ENCODE measurements at places on chromosomes 13 and 19.

GRCh38 chr13:77503398-77503797 lies 32.1 kb upstream of the SCEL start:
- DNase-seq = no peak

- DNase-seq = no peak
These were observed 33.3 kb downstream of the IGFL2 start for GRCh38 chr19:46181388-46181779.

GRCh38 chr19:44592451-44592890 lies 20.9 kb upstream of the IGSF23 start:
- DNase-seq = no peak

GRCh38 chr19:10852098-10852800 lies 4.0 kb downstream of the C19orf38 start:
- DNase-seq = no peak

GRCh38 chr13:30338331-30338851 lies 31.0 kb upstream of the KATNAL1 start:
- no peak for DNase-seq

- no peak for DNase-seq
These were observed 92.6 kb downstream of the SIPA1L3 start for GRCh38 chr19:37999309-38000213.

GRCh38 chr19:44712864-44713515 lies 14.0 kb downstream of the CEACAM16 start:
- no peak for DNase-seq

DNA sequence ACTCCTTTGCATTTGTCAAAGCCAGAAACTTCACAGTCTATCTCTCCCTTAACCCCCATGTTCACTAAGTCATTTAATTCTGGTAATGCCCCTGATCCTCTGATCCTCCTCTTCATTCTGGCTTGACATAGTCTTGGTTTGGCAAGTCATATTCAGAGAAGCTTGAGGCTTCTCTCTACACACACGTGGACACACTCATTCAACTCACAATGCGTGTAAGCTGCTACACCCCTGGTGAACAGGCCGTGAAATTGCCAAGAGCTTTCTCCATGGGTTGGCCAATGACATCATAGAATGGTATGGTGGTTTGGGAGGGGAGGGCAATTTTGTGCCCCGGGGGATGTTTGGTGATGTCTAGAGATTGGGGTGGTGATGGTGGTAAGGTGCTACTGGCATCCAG lies 47.9 kb upstream of the FLT1 start:
- no peak for DNase-seq

- DNase-seq = no peak
These were observed 14.8 kb downstream of the DHX34 start for GRCh38 chr19:47363758-47364531.

- DNase-seq = no peak
These were observed 14.2 kb downstream of the CACNA1A start for GRCh38 chr19:13492128-13492527.

GRCh38 chr13:110162053-110162452 lies 144.9 kb downstream of the COL4A1 start:
- DNase-seq = no peak

DNA sequence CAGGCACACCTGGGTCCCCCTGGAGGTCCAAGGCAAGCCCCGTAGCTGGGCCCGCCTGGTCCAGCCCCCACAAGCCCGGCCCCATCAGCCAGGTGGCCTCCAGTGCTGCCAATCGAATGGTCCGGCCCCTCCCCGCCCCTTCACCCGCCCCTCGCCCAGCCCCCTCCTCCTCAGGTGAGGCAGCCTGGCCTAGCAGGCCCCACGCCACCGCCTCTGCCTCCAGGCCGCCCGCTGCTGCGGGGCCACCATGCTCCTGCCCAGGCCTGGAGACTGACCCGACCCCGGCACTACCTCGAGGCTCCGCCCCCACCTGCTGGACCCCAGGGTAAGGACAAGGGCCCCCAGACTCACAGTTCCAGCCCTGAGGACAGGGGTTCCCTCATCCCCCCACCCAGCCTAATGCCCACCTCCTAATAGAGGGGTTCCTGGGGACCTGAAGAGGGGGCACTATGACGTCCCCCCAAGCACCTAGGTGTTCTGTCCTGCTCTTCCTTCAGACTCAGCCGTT lies at the start of gene HPN:
Gene HPN, plus strand, starts transcription at position 174 of the 508 bp plus-strand sequence. CDS start 786 bp downstream, outside the sequence.
- DNase-seq = no peak

DNA sequence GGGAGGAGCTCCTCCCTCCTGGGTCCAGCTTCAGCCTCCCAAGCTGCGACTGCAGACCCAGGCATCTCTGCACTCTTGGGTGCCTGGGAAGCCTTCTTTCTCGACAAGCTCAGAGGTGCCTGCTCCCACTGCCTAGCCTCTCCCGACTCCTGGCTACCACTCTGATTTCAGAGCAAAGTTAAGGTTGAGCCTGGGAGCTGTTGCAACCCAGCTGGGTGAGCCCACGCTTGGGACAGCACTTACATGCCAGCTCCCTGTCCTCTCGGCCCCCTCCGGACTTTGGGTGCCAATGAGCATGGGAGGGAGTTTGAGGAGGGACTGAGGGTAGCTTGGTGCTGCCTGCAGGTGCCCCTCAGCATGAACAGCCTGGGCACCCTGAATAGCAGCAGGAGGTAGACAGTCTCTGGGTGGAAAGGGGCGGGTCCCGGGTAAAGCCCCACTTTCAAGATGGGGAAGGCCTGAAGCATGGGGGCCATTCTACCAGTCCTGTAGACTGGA lies 1383.4 kb upstream of the PCDH20 start:
- no peak for DNase-seq

DNA sequence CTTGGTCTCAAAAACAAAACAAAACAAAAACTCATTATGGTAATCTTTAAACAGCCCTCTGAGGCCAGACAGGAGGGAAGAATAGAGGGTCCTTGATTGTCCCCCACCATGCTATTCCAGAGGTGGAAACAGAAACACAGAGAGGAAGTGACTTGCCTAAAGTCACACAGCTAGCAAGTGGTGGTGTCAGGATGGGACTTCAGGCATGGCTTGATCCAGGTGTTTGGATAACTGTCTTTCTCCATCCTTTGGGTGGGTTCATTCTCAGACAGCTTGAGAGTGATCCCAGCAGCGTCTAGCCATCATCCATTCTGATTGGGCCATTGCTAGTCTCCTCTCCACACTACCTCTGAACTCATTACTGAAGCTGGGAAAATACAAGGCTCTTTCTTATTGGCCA lies 12.5 kb downstream of the COLGALT1 start:
- no peak for DNase-seq

DNA sequence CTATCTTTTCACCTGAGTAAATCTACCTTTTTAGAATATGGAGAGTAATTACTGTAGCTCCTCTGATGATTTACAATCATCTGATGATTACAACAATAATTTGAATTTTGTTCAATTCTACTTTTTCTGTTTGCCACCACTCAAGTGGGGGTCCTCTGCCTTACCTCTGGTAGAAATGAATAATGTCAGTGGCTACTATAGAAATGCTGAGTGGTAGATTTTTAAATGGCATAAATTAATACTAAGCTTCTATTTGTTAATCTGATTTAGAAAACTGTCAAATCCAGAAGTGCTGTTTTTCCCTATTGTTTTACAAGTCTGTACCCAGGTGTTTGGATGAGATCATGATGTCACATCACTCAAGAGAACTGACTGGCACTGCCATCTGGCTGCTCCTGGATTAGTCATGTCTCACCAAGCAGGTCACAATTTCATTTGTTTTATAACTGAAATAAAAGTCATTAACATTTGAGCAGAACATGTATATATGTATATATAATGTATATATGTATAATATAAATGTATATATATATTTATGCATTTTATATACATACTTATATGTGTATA lies 494.8 kb downstream of the TBC1D4 start:
- no peak for DNase-seq

- DNase-seq = no peak
These were observed 40.7 kb upstream of the VWA8 start for GRCh38 chr13:42001580-42001979.

DNA sequence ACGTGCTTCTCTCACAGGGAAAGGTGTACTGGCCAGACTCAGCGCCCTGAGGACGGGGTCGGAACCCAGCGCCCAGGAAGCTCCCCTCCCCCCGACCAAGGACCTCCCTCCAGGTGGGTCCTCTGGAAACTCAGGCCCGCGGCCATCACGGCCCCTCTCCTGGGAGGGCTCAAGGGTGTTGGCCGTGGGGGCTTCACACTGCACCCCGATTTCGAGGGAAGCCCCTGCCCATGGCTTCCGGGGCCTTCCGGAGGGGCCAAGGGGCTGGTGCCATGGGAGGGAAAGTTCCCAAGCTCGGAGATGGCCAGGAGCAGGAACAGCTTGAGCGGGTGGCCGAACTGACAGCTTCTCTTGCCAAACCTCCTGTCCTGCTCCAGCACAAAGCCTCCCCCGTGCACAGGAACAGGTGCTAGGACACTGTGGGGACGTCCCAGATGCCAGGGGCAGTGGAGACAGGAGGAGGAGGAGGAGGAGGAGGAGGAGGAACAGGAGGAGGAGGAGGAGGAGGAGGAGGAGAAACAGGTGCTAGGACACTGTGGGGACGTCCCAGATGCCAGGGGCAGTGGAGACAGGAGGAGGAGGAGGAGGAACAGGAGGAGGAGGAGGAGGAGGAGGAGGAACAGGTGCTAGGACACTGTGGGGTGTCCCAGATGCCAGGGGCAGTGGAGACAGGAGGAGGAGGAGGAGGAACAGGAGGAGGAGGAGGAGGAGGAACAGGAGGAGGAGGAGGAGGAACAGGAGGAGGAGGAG lies 10.0 kb downstream of the SBNO2 start:
- no peak for DNase-seq

DNA sequence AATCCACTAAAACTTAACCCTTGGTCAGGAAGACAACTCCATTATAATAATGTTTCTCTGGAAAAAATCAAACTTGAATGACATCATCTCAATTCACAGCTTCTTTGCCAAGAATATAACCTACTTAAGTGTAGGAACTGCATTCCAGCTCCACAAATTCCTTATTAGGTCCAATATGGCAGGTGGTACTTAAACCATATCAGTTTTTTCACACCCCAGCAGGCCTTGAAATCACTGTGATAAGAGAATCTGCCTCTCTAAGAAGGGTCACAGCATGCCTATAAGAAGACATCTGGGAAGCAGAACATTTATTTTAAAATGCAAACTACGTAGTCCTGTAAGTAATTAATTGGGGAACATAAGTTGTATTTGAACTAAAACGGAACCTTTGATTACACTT lies 687.8 kb downstream of the DIAPH3 start:
- no peak for DNase-seq

- no peak for DNase-seq
These were observed 8.3 kb downstream of the TCF3 start for GRCh38 chr19:1644070-1644469.

DNA sequence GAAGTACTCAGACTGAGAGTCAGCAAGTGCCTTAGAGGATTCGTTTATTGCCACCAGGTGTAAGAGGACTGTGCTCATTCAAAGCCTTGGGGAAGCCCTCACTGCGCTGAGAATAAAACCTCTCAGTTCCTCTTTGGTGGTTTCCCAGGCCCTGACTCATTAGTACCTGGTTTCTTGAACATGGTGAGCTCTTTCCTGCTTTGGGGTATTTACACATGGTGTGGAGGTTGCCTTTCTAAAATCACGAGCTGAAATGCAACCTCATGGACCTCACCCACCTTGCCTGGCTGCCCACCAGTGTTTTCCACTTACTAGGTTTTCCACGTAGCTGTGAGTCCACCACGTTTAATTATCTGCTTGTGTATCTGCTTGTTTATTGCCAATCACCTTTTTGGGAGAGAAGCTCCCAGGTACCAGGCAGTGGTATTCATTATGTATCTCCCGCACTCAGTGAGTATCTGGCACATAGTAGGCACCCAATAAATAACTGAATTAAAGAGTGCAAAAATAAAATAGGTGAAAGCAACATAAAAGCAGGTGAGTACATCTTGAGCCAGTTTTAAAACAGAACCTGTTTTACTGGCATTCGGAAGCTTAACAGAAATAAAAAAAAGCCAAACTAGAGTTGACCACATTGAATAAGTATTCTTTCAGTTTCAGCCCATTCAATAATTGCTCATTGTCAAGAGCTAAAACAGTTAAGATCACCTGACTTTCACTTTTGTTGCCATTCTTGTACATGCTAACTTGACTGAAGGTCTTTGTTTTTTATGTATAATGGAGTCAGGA lies 533.0 kb downstream of the MYO16 start:
- no peak for DNase-seq

DNA sequence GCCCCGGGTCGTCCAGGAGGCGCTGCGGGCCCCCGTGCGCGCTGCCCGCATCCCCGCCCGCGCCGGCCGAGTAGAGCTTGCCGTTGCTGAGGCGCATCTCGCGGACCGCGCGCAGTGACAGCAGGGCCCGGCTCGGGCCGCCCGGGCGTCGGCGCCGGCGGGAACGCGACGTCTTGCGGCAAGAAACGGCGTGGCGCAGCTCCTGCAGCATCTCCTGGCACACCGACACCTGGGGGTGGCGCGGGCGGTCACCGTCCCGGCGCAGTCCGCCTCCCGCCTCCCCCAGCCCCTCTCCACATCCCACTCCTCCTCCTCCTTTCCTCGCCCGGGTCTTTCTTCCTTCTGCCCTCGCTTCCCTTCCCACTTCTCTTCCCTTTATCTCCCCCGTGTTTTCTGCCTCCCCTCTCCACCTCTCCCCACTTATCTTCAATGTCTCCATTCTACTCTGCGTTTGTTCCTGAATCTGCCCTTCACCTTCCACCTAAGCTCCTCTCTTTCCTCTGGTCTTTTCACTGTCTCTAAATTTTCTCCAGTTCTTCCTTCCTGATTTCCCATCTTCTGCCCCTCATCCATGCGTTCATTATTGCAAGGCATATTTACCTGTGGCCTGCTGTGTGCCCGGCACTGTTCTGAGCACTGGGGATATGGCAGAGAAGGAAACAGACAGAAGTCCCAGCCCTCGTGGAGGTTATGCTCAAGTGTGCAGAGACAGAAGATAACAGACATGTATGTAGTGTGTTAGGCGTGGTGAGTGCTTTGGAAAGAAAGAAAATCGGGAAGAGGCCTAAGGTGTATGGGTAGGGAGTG lies 5.2 kb upstream of the ATP1A3 start:
- no peak for DNase-seq

DNA sequence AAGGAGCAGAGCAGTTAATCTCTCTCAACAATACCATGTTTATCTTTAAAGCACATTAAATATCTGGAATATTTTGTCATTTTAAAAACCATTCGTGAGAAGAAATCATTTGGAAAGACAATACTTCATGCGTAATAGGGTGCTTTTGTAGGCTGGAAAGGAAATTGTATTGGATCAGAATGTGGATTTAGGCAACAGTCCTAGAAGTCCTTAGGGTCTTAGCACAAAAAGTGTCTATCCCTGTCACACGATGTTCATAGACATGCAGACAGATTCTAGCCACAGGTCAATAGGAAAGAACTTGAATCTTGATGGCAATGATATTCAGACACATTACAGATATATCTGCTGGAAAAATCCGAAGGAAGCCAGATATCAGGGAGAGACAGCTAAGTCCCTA lies 156.0 kb downstream of the KCTD12 start:
- DNase-seq = no peak
